ENCODE measurements at places on chromosomes 2 and 18. TPM values are rescaled to one million over a fixed set of nuclear protein-coding genes. Genes with fewer than 3 reads are reported as not detected.
A peak's percentile ranks its signal among the peaks of the same experiment; 100 is the strongest.

Gene HOXD13
- not detected for total RNA-seq

GRCh38 chr2:46921676-46922448, 6.3 kb upstream of the MCFD2 start:
- H3K27me3 ChIP-seq: no peaks in the 10 kb centered on the region
- H3K36me3 ChIP-seq: no peaks in the 10 kb centered on the region
- H3K27ac ChIP-seq: no peak overlapping the region
- H3K4me1 ChIP-seq: no peaks in the 10 kb centered on the region
- DNase-seq: no peak

GRCh38 chr18:57980573-57981307, 63.3 kb upstream of the NEDD4L start:
- no peaks in the 10 kb centered on the region for H3K36me3 ChIP-seq
- no peaks in the 10 kb centered on the region for H3K27me3 ChIP-seq
- H3K27ac ChIP-seq: no peak overlapping the region
- H3K4me1 ChIP-seq: no peaks in the 10 kb centered on the region

DNA sequence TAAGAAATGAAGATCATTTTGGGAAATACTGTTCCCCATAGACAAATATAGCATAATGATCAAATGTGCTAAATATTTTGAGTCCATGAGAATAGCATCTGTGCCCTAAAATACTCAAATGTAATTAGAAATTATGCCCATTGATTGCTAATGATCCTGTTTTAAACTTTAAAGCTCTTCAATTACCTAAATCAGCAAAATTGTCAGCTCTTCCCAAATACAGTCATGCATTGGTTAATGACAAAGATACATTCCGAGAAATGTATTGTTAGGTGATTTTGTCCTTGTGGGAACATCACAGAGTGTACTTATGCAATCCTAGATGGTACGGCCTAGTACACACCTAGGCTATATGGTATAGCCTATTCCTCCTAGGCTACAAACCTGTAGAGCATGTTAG, 89.7 kb downstream of the NEB start:
- no peaks in the 10 kb centered on the region for H3K4me1 ChIP-seq
- no peaks in the 10 kb centered on the region for H3K36me3 ChIP-seq
- H3K27me3 ChIP-seq: no peaks in the 10 kb centered on the region
- H3K27ac ChIP-seq: no peak overlapping the region

Gene ENOSF1
- total RNA-seq: 88.3 TPM

DNA sequence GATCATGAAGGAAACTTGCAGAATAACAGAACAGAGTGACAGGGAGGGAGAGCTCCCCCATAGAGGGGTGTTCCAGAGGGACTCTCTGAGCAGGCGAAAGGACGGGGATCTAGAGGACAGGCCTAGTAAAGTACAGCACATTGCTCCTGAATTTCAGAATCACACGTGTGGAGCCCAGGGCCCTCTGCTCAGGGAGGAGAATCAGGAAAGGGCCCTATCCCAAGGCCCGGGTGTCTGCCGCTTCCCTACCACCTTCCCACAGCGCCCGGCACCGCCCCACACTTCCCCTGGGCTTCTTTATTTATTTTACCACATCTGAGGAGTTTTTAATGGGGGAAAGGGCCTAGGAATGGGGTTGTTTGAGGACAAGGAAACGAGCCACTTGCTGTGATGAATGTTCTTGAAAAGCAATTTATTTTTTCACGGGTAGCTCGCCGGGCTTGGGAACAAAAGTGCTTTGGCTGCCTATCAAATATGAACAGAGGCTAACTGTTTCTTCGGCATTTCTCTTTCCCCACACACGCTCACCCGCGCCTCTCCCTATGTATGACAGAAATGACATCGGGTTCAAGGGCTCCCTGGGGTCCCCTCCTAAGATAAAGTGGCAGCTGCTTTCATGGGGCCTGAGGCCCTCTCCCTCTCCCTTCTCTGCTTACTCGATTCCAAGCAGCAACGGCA, 79.3 kb upstream of the GLI2 start:
- H3K36me3 ChIP-seq: no peaks in the 10 kb centered on the region
- H3K4me1 ChIP-seq: peaks cover 2% of the 10 kb centered on the region
- no peaks in the 10 kb centered on the region for H3K27me3 ChIP-seq
- no peak overlapping the region for H3K27ac ChIP-seq
- no peak for DNase-seq

Gene GPR35
- total RNA-seq: 3.9 TPM

Gene ZNF892
- total RNA-seq: 8.3 TPM

Gene CPO
- 0.58 TPM for total RNA-seq

DNA sequence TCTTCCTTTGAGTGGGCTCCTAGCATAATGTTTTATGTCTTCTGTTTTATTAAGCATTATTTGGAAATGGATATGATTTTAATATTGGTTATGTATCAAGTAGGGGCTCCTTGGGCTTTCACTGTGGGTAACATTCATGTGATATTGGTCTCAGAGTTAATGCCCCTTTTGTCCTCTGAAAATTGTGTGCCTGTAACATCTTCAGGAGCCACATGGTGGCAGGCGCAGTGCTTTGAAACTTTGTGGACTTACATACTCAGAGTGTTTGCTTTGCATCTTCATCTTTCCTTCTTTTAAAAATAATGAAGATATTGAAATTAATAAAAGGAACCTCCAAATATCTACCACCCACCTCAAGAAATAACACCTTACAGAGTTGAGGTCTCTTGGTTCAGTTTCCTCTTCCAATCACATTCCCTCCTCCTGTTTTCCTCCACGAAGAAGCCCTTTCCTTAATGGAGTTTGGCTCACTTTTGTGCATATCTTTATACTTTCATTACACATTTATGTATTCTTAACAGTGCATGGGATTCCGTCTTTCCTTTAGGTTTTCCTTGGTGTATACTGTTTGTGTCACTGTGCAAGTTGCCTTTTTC, 73.5 kb downstream of the LIMS1 start:
- no peaks in the 10 kb centered on the region for H3K36me3 ChIP-seq
- no peaks in the 10 kb centered on the region for H3K27me3 ChIP-seq
- H3K4me1 ChIP-seq: peaks cover 1% of the 10 kb centered on the region
- DNase-seq: no peak

Gene SP3
- total RNA-seq: 79.1 TPM

- no peak overlapping the region for H3K4me3 ChIP-seq
- H3K36me3 ChIP-seq: no peaks in the 10 kb centered on the region
- no peaks in the 10 kb centered on the region for H3K27me3 ChIP-seq
- DNase-seq: no peak
- H3K27ac ChIP-seq: no peak overlapping the region
Observed at GRCh38 chr2:23467618-23468017, 82.6 kb downstream of the KLHL29 start.

Gene ASXL3
- total RNA-seq: 5.1 TPM

DNA sequence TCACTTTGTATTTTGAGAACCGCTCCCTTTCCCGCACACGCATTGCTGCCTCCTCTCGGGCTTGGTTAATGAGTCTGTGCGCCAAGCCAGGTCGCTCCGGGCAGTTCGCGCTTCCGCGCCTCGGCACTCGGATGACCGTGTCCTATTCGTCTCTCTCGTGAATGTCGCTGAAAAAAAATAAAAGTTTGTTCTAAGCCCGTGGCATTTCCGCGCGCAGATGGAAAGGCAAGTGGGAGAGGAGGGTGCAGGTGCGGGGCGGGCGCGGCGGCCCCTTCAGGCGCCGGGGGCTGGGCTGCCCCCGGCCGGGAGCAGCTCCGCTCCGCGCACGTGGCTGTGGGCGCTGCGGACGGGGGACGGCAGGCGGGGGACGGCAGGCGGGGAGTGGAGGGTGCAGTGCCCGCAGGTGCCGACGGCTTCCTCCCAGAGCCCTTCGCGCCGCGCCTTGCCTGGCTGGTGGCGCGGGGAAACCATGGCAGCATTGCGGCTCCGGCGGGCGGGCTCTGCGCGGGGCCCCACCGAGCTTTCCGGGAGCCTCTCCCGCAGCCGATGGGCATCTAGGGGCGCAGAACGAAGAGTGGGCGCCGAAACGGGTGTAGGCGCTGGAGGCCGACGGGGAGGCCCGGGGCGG, 159.6 kb upstream of the SIX2 start:
- H3K27me3 ChIP-seq: no peaks in the 10 kb centered on the region
- H3K4me1 ChIP-seq: no peaks in the 10 kb centered on the region
- H3K4me3 ChIP-seq: peak overlapping the region; percentile 53
- H3K27ac ChIP-seq: no peak overlapping the region
- H3K36me3 ChIP-seq: no peaks in the 10 kb centered on the region

- no peak overlapping the region for H3K27ac ChIP-seq
- H3K4me1 ChIP-seq: no peaks in the 10 kb centered on the region
- no peaks in the 10 kb centered on the region for H3K36me3 ChIP-seq
Observed at GRCh38 chr2:65518751-65519150, 86.4 kb upstream of the SPRED2 start.

Gene UGT1A5
- total RNA-seq: not detected

GRCh38 chr2:33219850-33220275, 256.6 kb upstream of the RASGRP3 start:
- peaks cover 20% of the 10 kb centered on the region for H3K4me1 ChIP-seq
- no peaks in the 10 kb centered on the region for H3K27me3 ChIP-seq
- no peak overlapping the region for H3K4me3 ChIP-seq
- DNase-seq: no peak
- no peaks in the 10 kb centered on the region for H3K36me3 ChIP-seq
- peak overlapping the region; percentile 43 for H3K27ac ChIP-seq

- no peak for DNase-seq
- no peaks in the 10 kb centered on the region for H3K36me3 ChIP-seq
- no peak overlapping the region for H3K4me3 ChIP-seq
- H3K4me1 ChIP-seq: no peaks in the 10 kb centered on the region
- H3K27ac ChIP-seq: no peak overlapping the region
Observed at GRCh38 chr18:77985526-77986281, 736.1 kb downstream of the GALR1 start.

- no peaks in the 10 kb centered on the region for H3K27me3 ChIP-seq
- peak; percentile 78 for DNase-seq
- H3K27ac ChIP-seq: peak overlapping the region; percentile 74
- H3K36me3 ChIP-seq: no peaks in the 10 kb centered on the region
Observed at GRCh38 chr2:200305797-200306195, 697 bp upstream of the SPATS2L start.

GRCh38 chr2:131413148-131413747, 49.3 kb upstream of the RAB6D start:
- no peak overlapping the region for H3K27ac ChIP-seq
- H3K36me3 ChIP-seq: no peaks in the 10 kb centered on the region
- H3K4me1 ChIP-seq: no peaks in the 10 kb centered on the region

DNA sequence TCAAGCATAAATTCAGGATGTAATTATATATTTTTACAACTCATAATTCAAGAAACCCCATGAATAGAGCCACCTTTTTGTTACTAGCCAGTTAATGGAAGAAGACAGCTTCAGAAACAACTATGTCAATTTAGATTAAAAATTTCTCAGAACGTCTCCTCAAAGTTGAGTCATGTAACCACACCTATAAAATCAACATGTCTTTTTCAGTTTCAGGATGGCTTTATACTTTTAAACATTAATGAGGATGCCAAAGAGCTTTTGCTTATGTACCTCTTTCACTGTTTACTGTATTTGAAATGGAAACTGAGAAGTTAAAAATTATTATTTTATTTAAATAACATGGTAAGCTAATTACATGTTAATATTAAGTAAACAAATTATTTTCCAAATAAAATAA, 280.1 kb downstream of the PTH2R start:
- H3K27ac ChIP-seq: no peak overlapping the region
- no peaks in the 10 kb centered on the region for H3K27me3 ChIP-seq

Gene SIX3
- total RNA-seq: not detected

GRCh38 chr2:205954707-205955106, 131.3 kb downstream of the INO80D start:
- H3K27me3 ChIP-seq: no peaks in the 10 kb centered on the region
- no peak overlapping the region for H3K27ac ChIP-seq
- no peaks in the 10 kb centered on the region for H3K36me3 ChIP-seq

DNA sequence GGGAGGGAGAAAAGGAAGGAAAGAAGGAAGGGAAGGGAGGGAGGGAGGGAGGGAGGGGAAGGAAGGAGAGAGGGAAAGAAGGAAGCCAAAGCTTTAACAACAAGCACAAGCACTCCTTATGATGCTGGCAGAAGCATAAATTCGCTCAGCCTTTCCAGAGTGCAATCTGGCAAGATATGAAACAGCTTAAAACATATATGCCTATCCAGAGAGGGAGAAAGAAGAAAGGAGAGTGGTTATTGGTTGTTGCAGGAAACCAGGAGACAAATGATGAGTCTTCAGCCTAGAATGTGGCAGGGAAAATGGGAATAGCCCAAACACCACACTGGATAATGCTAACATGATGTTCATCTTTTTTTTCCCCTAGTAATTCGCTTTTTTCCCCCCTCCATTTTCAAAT, 64.0 kb downstream of the STPG4 start:
- no peaks in the 10 kb centered on the region for H3K36me3 ChIP-seq
- H3K27me3 ChIP-seq: no peaks in the 10 kb centered on the region
- no peak overlapping the region for H3K27ac ChIP-seq

Gene MSGN1
- not detected for total RNA-seq

Gene FSHR
- total RNA-seq: not detected

Data from aorta (tissue), 5 donors.